Subcutaneous preadipocyte (primary cell): ENCODE measurements at places on chromosomes 12 and 14. TPM values are rescaled to one million over a fixed set of nuclear protein-coding genes. Genes with fewer than 3 reads are reported as not detected.

Gene SLCO1C1
- not detected in 2 replicates for total RNA-seq

Gene KRT71
- not detected in 2 replicates for total RNA-seq

Gene KRT3
- not detected in 2 replicates for total RNA-seq

Gene FAM90A1
- 0.20 TPM in 1 of 2 replicates, not detected in the other for total RNA-seq

Gene RERGL
- total RNA-seq, result not detected in 2 replicates

Gene CCDC198
- total RNA-seq, result not detected in 2 replicates

Gene KCNJ8
- total RNA-seq, result 0.59 and 2.2 TPM in 2 replicates

Gene P2RX2
- total RNA-seq, result not detected in 2 replicates
